ENCODE measurements at places on chromosomes 12 and 14. TPM values are rescaled to one million over a fixed set of nuclear protein-coding genes. Genes with fewer than 3 reads are reported as not detected.

GRCh38 chr12:26741584-26742227, 91.3 kb downstream of the ITPR2 start:
- no peak for DNase-seq

DNA sequence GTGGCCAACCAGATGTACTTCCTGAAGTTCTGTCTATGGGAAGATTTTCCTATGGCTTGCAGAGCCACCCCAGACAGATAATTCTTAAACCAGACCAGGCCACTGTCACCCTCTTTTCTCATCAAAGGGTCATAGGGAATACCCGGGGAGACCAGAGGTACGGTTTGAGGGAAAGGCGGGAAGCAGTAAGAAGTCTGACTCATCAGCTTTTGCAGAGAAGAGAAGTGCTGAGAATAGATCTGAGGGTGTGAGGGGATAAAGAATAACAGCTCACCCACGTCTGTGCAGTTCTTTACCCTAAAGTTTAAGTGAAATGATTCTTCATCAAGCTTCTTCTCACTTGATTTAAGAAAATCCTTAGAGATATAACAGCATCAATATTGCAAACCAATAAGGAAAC, 21.3 kb upstream of the POC1B start:
- DNase-seq: no peak

The RBM19 gene
- 38.3 TPM for total RNA-seq

DNA sequence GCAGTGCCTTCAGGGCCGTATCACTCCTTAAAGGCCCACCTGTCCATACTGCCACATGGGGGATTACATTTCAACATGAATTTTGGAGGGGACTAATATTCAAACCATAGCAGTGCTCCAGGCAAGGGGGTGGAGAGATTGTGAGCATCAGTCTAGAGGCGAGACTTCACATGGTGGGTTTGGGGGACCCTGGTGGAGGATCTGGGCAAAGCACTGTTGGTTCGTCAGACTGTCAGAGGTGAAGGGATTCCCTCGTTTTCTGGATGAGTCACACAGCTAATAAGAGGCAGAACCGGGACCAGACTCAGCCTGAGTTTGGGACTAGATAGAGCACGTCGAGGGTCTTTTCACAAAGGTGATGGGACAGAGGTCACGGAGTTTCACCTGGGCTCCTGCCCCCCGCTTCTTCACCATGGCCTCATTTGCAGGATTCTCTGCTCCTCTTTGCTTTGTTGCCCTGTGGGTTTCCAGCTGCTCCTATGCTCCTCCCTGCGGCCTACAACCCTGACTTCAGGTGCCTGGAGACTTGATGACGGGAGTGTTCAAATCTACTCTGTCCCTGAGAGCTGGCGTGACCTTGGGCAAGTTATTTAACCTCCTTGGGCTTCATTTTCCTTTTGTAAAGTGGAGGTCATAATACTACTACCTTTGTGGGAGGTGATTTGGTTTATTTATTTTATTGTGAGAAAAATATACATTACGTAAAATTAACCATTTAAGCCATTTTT, 41.5 kb downstream of the TEAD4 start:
- DNase-seq: no peak

The TCL1B gene
- total RNA-seq: not detected

- DNase-seq: no peak
These were observed 74.0 kb downstream of the CLIP1 start for GRCh38 chr12:122348505-122348904.

DNA sequence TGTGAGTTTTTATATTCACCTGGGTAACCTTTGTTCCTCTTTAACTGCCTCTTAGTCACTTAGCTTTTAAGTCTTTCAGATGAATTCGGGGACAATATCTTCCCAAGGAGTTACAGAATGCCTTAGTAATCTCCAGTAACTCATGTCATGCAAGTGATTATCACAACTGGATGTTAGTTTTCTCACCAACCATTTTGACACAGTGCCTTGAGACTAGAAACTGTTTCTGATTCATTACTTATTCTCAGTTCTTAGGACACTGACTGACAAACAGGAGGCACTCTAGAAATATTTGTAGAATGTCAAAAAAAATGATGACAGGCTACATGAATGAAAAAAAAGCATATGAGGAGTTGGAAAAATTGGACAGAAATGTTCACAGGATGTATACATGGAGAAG, 335.1 kb downstream of the ACSS3 start:
- no peak for DNase-seq

GRCh38 chr12:58554522-58555157, 365.7 kb downstream of the LRIG3 start:
- no peak for DNase-seq

- DNase-seq: no peak
These were observed 3.6 kb downstream of the MGAT2 start for GRCh38 chr14:49623941-49624839.

The FIGNL2 gene
- total RNA-seq: 2.6 TPM

- no peak for DNase-seq
These were observed 85.3 kb downstream of the SLC25A47 start for GRCh38 chr14:100408350-100409002.

- DNase-seq: no peak
These were observed 164.3 kb upstream of the PLEKHA5 start for GRCh38 chr12:18965203-18965602.

The TSPAN11 gene
- 4.7 TPM for total RNA-seq

GRCh38 chr12:1778911-1779310, 41.5 kb upstream of the LRTM2 start:
- DNase-seq: no peak

The RNASE7 gene
- total RNA-seq: not detected

DNA sequence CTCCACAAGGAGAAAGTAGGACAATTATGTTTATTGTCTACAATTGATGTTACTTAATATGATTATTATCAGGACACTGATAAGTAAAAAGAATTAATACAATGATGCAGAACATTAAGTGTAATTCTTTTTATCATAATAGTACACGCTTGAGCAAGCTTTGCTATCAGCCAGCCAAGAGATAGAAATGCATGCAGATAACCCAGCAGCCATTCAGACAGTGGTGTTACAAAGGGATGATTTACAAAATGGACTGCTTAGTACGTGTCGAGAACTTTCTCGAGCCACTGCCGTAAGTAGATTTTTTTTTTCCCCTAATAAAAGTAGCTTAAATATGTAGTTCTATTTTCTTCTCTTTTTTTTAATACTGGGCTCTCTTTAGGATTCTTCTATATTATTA, 116.9 kb upstream of the AEBP2 start:
- no peak for DNase-seq

The FGF23 gene
- total RNA-seq: not detected

The TAS2R30 gene
- total RNA-seq: 0.48 TPM

- DNase-seq: no peak
These were observed 5.6 kb upstream of the NPAS3 start for GRCh38 chr14:32932914-32933628.

The LIN7A gene
- 1.3 TPM for total RNA-seq

DNA sequence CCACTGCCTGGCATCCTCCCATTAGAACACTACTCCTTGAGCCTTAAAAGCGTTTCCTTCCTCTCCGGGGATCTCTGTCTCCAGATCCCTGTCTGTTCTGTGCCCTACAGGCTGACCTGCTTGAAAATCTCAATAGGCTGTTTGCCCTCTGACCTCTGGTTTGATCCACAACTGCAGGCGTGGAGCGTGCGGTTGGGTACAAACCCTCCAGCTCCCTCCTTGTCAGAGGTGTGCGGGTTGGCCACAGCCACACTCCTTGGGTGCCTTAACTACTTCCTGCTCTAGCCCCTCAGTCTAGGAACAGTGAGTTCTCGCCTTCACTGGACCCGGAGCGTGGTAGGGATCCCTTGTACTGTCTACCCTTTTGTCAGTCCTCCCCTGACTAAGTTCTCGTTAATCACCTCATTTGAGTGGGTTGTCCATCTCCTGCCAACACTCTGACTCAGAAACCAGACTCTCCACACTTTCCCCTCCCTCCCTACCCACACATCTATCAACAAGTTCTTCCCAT, 33.1 kb downstream of the CMKLR1 start:
- DNase-seq: peak; percentile 56

The ACADS gene
- total RNA-seq: 15.9 TPM

DNA sequence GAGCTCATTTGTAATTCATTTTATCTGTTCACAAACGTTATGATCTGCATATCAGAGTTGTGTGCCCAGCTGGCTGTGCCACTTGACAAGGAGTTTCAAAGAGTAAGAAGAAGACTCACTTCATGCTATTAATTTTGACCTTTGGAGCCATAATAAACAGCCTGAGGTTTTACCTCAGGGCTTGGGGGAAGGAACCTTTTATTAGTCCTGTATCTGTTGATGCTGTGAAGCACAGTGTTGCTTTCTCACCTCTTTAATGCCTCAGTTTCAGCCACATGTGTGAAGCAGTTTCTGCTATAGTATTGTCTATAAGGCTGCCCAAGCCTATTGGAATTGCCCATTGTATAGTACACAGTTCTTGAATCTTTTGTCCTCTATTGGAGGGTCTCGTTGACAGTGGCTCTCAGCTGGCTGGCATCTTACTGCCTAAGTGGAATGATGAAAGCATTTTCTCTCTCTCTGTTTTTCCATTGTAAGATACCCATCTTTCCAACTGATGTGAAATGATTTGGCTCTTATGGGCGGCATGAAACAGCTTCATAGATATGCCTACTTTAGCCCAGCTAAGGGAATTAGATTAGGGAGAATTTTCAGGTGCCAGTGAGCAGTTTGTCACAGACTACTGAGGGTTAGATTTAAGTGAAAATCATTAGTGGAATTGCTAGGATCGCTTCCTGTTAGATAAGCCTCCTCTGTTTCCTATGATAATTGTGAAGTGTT, 34.7 kb downstream of the GPATCH2L start:
- no peak for DNase-seq

The PLD4 gene
- 0.04 TPM for total RNA-seq

DNA sequence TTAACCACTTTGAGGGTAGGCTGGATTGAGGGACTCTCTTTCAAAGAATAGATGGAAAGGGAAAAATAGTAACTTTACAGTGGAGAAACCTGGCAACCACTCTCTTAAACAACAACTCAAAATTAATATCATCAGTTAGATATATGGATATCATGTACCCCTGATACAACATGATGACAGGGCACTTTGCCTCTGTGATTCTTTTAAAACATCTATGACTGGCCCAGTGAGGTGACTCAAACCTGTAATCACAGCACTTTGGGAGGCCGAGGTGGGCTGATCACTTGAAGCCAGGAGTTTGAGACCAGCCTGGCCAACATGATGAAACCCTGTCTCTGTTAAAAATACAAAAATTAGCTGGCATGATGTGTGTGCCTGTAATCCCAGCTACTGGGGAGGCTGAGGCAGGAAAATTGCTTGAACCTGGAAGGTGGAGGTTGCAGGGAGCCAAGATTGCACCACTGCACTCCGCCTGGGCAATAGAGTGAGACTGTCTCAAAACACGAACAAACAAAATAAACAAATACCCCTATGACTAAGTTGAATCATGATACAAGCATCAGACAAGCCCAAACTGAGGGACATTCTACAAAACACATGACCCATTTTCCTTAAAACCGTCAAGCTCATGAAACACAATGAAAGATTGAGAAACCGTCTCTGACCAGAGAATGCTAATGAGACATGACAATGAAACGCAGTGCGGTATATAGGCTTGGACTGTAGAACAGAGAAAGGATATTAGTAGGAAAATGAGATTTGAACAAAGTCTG, 26.4 kb upstream of the SLC7A8 start:
- no peak for DNase-seq

- no peak for DNase-seq
These were observed 113.7 kb downstream of the RGS6 start for GRCh38 chr14:72045885-72046284.

DNA sequence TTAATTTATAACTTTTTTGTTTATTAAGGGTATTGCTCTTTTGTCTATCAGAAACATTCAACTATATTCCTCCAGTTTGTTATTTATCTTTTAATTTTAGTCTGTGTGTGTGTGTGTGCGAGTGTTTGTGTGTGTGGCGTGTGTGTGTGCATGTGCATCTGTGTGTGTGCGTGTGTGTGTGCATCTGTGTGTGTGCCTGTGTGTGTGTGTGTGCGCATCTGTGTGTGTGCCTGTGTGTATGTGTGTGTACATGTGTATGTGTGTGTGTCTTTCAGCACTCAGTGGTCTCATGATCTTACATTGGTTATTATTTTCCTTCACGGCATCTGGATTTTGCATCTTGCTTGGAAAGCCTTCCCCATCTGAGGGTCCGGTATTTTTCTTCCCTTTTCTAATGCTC, 281.1 kb upstream of the RTL1 start:
- DNase-seq: no peak

DNA sequence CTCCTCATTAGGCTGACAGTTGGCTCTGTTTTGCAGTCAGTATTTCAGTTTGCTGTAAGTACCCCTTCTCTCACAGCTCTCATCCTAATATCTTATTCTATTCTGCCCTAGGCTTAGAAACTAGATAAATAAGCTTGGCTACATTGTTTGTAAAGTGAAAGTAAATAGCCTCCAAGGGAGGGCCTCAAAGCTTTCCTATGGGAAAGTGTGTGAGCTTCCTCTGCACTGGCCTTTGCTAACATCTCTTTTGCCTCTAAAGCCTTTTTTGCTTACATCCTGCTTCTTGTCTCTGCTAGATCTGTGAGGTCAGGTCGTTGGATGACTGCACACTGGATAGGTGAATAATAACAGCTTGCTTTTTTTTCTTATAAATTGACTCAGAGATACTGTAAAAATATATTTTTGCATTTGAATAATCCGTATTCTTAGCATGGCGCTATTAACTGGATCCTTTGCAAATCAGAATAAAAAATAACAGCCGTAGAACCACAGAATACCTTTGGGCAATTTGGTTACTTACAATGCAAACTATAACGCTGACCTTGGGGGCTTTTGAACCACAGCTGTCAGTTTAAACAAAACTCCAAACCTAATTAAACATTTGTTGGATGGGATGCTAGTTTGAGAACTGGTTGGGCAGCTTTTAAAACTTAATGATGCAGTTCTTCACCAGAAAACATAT, 55.1 kb downstream of the TTC6 start:
- no peak for DNase-seq

DNA sequence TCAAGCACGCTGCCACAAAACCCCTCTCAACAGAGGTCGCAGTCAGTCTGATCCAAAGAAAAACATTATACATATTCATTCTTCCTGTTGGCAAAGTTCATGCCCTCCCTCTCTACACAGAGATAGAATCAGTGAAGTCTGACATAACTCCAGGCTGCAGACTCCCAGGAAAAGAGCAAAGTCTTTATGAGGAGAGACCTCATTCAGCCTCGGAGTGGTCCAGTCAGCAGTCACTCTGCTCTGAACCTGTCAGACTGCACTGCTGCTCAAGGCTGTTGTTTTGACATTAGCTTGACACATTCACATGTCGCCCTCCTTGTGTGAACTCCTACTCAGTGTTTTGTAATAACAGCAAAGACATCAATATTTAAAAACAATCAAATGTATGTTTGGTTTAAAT, 241.2 kb upstream of the G2E3 start:
- DNase-seq: no peak

- no peak for DNase-seq
These were observed 64.6 kb downstream of the SUSD6 start for GRCh38 chr14:69675877-69676416.

- no peak for DNase-seq
These were observed 22.7 kb upstream of the EID3 start for GRCh38 chr12:104280717-104281458.

The HOXC6 gene
- 1.8 TPM for total RNA-seq

- DNase-seq: no peak
These were observed 36.8 kb downstream of the YARS2 start for GRCh38 chr12:32718926-32719325.

The MYF5 gene
- not detected for total RNA-seq

Data from kidney epithelial cell (primary cell).